ENCODE measurements at places on chromosomes 7 and 10.

DNA sequence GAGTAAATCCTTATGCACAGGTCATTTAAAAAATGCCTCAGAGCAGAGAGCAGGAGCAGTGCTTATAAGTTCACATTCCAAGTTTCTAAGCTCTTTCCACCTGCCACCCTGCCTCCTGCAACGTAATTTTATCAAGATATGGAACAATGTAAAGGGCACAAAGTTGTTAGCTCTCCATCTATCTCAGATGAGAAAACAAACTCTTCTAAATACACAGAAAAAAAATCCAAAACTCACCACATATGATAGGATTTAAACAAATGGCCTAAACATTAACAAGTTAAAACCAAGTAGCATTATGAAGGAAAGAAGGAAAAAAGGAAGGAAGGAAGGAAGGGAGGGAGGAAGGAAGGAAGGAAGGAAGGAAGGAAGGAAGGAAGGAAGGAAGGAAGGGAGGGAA, 1132.8 kb downstream of the GRM8 start:
- no peak for DNase-seq

GRCh38 chr7:88202799-88203198, 17.0 kb downstream of the SRI start:
- no peak for DNase-seq

GRCh38 chr7:5695727-5696345, 85.6 kb downstream of the RNF216 start:
- no peak for DNase-seq

- DNase-seq, result peak; percentile 57
Observed at GRCh38 chr7:106166651-106167342, 54.7 kb upstream of the SYPL1 start.

DNA sequence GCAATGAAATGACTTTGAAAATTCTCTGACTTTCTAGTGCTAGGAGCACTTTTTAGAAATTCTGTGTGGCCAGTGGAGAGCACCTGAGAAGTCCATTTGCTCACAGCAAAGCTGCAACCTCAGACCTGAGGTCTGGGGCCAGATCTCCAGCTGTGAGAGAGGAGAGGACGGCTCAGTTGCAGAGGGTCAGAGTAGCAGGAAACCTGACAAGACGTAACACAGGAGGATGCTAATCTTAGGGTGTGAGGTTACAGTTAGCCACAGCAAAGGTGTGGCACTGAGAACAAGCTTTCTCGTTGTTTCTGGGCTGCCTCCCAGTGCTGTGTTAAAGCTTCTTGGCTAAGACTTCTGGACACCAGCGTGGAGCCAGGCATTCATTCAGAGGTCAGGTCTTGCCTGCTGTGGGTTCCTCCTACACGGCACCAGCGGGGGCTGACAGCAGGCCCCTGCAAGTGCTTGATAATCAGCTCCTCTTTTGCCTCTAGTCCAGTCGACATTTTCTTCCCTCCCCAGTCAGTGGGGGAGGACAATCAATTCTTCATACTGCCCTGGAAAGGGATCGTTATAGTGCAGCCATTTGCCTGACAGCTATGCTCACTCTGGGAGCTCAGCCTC, 435.4 kb upstream of the DPP6 start:
- DNase-seq, result no peak

GRCh38 chr7:149283321-149283720, 21.3 kb downstream of the ZNF783 start:
- DNase-seq, result no peak

DNA sequence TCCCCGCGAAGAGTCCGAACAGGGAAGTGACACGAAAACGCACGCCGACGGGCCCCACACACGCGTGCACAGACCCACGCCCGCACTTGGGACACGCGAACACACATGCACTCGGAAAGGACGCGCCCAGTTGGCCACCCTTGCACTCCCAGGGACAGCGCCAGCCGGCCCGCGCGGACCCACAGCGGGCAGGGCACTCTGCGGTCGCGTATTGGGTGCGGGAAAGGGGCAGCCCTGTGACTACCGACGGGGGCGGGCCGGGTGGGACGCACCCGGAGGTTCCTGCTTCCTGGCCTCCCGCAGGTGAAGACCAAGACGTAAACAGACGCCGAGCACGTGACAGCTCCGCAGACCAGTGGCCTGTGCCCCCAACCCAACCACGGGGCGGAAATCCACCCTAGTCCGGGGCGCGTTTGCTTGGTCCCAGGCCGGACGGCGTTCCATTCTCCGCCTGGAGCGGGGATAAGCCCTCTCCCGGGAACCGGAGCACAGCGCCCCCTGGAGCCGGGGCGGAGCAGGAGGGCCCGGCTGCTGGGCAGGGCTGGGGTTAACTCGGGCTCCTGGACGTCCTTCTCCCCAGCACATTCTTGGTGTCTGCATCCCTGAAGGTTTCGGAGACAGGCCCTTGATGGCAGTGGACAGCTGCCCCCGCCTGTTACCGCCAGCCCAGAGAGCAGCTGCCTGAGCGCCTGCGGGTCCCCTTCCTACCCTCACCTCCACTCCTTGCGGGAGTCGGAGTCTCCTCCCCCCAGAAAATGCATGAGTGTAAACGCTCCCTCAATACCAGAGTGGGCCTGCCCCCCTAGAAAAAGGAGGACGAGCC, 2.0 kb upstream of the LZTS2 start:
- peak; percentile 49 for DNase-seq

GRCh38 chr7:35467456-35467978, 213.6 kb upstream of the TBX20 start:
- DNase-seq, result no peak

DNA sequence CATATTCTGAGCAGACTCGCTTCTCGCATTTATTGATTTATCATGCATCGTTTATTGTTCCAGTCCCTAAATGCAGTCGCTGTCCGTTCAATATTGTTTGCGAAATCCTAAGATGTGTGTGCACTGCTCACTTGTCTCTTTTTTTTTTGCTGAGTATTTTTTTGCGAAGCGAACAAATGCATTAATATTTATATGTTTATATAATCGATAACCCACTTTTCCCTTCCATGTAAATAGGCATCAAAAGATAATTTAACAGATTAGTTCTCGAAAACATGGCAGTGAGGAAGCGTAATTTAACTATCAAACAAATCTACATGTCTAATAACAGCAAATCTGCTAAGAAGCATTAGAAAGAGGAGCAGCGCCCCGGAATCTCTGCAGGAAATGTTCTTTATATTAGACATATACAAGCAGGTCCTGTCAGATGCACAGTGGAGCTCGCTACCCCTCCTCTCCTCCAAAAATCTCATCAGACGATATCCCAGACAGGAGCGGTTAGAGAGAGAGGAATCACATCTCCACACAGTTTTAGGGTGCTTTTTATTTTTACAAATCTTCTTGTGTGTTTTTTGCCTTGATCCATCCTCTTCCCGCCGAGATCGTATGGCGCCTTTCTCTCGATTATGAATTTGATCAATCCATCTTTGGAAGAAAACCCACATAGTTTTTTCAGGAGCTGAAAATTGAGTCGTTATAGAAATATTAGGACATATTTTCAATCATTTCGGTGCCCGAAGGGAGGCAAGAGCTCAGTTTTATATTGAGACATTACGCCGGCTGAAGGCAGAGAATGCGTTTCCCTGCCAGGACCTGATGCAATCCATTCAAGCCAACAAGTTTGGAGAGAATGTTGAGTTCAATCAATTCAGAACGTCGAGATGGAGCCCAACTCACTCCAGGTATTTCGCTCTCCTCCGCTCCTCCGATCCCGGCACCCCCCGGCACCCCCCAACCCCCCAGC, at the start of gene ARID5B:
Gene ARID5B, plus strand, starts transcription at position 871 of the 964 bp plus-strand sequence. Its CDS starts 11 bp downstream, at position 882.
- no peak for DNase-seq

GRCh38 chr10:21043044-21043443, 145.9 kb upstream of the NEBL start:
- no peak for DNase-seq

GRCh38 chr10:12502526-12503274, 153.4 kb downstream of the CAMK1D start:
- DNase-seq, result no peak

DNA sequence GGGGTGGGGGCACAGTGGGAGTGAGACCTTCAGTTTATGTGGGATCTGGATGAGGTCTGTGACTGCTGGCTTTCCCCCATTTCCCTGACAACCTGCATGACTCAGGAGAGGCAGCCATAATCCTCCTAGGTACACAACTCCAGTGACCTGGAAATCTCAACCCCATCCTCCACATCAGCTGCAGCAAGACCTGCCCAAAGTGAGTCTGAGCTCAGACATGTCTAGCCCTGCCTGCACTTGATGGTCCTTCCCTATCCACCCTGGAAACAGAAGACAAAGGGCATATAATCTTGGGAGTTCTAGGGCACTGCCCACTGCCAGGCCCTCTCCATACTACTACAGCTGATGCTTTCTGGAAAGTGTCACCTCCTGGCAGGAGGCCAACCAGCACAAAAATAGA, 75.6 kb downstream of the GRM8 start:
- DNase-seq, result no peak

DNA sequence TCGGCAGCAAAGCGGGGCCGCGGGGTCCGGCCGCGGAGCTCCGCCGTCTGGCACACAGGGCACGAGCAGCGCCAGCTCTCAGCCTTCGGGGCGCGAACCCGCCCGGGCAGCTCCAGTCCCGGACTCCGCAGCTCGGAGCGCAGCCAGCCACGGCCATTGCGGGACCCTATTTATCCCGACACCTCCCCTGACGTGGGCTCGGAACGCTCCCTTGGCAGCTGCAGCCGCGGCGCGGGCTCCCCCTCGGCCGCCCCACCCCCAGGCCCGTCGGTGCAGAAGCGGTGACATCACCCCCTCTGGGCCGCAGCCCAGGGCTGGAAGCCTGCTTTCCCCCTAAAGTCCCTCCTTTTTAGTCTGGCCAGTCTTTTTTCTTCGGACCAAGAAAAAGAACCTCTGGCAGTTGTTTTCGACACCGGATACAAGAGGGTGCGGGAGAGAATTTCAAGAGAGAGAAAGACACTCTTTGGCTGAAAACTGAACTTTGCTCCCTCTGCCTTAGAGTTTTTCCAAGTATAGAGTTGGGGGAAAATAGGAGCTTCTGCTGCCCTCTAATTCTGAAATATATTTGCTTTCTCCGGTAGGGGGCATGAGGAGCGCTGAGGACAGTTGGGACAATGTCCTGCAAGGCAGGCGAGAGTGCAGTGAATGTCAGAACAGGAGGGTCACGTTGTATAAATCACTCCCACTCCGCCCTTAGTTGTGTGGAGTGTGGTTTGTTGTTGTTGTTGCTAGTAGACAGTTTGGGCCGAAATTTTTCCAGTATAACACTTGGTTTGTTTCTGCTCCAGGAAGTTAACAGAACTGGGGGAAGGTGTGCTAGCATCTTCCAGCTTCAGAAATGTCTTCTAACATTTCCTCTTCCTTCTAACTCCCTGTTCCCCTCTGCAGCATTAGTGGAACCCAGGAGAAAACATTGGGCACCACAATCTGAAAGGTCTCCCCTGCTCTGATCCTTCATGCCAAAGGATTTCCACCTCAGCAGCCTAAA, at the start of gene SFRP4:
Gene SFRP4, minus strand, starts transcription at position 145 of the 988 bp plus-strand sequence. CDS start 280 bp downstream, outside the sequence.
- peak; percentile 35 for DNase-seq

GRCh38 chr7:74084722-74085578, 1.3 kb downstream of the LIMK1 start:
- no peak for DNase-seq

- no peak for DNase-seq
Observed at GRCh38 chr7:7816816-7817536, 98.6 kb upstream of the RPA3 start.

GRCh38 chr10:121813211-121813815, 114.5 kb downstream of the ATE1 start:
- DNase-seq, result no peak

DNA sequence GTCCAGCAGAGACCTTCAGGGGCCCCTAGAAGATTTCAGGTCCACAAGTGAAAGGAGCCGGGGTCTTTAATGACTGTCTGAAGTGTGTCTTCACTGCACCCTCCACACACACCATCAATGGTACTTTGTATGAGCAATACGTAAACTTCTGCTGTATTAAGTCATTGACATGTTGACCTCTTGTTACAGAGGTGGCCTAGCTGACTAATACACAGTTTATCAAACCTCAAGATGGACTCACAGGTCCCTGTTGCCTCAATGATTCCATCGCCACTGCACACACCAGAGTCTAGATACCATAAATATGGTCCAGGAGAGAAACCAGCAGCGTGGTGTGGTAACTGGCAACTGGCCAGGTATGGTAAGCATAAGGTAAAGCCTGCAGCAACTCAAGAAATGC, 19.5 kb downstream of the KCNMA1 start:
- DNase-seq, result no peak

- no peak for DNase-seq
Observed at GRCh38 chr7:44893710-44894234, 8.4 kb upstream of the PURB start.

- no peak for DNase-seq
Observed at GRCh38 chr10:89374713-89375141, 3.1 kb upstream of the IFIT1B start.

- no peak for DNase-seq
Observed at GRCh38 chr10:3336673-3337293, 164.2 kb upstream of the PITRM1 start.

DNA sequence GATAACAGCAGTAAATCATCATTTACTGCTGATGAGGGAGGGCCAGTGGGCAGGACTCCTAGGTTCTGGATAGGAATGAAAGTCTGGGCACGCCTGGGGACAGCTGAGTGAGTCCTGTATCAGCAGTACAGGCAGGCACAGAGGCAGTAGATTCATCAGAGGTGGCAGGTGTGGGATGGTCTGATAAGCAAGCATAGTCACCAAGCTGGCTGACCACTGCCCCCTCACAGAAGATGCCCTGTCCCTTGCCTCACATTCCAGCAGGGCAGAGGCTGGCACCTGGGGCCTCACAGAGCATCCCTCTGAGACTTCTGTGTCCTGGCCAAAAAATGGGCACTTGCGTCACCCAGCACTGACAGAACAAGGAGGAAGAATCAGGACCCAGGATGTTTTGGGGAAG, 23.2 kb upstream of the ACSM6 start:
- no peak for DNase-seq

DNA sequence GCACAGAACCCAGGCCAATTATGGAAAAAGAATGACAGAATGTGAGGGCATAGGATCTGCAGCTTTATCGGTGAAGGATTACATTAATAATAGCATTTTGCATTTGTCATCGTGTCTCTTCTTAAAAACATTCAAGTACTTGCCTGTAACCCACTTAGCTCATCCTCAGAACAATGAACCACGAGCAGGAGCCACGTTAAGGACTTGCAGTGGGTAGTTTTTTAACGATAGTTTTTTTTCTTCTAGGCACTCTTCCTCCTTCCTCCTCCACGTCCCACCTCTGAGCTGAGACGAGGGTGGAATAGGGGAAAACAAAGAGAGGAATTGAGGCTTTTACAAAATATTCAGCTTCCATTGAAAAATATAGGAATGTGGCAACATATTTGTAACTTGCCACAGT, 27.1 kb downstream of the CDHR3 start:
- no peak for DNase-seq

- peak; percentile 74 for DNase-seq
Observed at GRCh38 chr7:30800785-30801252, 29.6 kb downstream of the MINDY4 start.

DNA sequence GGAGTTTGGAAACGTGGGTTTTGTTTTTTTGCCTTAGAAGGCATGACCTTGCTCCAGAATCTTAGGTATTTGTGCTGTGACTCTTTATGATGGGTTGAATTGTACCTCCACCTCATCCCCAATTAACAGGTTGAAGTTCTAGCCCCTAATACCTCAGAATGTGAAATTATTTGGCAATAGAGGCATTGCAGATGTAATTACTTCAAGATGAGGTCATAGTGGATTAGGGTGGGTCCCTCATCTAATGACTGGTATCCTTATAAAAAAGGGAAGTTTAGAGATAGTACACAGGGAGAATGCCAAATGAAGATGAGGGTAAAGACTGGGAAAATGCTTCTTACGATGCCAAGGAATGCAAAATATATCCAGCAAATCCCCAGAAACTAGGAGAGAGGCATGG, 3.0 kb upstream of the FAM200A start:
- no peak for DNase-seq
